ENCODE measurements at places on chromosomes 4 and X.

DNA sequence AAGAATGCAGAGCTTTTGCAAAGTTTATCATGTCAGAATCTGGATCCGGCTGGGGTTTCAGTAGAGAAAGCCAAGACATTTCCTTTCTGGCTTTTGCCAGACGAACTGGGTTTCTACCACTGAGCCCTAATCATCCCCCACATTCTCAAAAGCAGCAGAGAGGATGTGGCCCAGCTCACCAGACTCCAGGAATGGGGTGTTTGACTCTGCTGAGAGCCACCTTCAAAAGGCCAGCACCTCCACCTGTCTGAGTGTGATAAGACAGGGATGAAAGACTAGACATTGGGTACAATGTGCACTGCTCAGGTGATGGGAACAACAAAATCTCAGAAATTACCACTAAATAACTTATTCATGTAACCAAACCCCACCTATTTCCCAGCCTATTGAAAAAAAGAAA, 25.7 kb upstream of the CCKAR start:
- DNase-seq, result no peak

DNA sequence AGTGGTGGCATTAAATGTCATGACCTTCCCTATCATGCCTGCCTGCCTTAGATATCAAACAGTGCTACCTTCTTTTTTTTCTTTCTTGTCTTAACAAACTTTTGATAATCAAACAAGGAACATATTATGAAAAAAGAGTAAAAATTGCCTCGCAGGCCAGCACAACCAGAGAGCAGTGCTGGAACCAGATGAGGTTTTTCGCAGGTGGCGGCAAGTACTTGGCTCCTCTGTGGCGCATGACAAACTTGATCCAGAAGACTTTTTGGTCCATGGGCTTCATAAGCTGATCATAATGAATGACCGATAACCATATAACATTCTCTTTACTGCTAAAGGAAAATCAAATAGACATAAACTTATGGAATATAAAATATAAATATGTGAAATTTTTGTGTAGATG, 61.8 kb downstream of the UGT2B10 start:
- DNase-seq, result no peak

GRCh38 chrX:26922278-26922677, 540.9 kb downstream of the PPP4R3C start:
- DNase-seq, result no peak

- DNase-seq, result no peak
Observed at GRCh38 chr4:165927815-165928214, 54.8 kb downstream of the TLL1 start.

DNA sequence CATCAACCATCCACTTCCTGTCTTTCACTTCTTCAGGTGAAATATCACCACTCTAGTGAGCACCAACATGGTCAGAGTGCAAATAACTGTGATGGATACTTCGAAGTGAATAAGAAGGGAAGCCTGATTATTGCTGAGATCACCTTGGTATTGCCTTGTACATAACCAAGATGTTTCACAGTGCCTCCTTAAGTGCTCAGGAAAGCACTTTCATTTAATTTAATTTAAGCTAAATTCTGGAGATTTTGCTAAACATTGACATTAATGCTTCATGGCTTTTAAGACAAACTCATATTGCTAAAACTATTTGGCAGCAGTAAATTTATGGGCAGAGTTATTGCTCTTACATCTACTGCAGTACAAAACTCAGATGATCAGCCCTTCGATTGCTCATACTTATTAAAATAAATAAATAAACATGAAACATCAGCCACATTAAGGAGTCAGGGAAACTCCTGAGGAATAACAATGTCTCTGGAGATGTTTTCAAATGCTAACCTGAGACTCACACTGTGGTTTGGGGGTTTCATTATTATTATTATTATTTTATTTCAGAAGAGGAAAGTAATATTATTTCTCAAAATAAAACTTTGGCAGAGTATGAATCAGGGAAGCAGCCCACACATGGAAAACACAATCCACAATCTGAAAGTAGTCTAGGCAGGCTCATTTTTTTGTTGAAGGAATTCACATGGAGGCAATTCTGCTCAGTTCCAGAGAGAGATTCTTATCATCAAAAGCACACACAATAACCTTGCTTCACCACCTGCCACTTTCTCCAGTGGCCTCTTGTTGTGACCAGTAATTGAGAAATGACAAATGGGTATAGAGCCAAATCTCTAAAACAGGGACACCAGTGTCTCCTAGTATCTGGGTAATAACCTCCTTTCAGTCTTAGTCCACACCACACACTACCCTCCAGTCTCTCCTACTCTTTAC, 344.2 kb downstream of the MAPK10 start:
- DNase-seq, result no peak

DNA sequence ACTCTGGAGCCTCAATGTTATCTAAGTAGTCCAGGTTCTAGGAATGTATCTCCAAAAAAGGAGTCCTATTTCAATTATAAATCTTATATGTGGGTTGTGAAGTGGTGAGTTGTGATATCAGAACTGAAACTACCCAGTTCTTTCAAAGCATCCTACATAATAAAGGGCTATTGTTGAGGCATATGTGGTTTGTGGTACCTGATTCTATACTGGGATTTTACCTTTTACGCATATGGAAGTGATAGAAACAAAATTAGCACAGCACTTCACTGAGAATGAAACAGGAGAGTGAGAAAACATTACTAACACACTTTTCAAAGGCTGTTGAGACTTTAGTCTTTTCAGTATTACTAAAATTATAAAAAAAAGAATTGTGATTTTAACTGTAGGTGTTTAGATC, 417.7 kb upstream of the GALNT7 start:
- DNase-seq, result no peak

GRCh38 chrX:1587161-1587560, 4.2 kb upstream of the AKAP17A start:
- no peak for DNase-seq

- DNase-seq, result no peak
Observed at GRCh38 chrX:148928811-148929210, 428.4 kb downstream of the AFF2 start.

DNA sequence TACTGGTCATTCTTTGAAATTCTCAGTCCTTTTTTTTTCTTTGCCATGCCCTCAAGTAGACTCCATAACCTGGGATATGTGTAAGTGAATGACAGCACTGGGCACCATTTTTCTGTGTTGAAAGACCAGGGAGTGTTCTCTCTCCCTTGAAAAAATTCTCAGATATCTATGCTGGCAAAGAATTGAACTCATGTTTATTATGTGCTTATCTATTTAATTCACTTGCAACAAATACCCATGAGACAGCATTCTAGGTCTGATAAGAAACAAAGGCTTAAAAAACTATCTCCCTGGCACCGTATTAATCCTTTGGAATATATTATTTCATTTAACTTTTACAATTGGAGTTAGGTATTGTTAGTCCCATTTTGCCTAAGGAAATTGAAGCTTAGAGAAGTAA, 36.7 kb downstream of the LARP7 start:
- no peak for DNase-seq

- DNase-seq, result no peak
Observed at GRCh38 chr4:7104366-7105031, 36.6 kb upstream of the GRPEL1 start.

DNA sequence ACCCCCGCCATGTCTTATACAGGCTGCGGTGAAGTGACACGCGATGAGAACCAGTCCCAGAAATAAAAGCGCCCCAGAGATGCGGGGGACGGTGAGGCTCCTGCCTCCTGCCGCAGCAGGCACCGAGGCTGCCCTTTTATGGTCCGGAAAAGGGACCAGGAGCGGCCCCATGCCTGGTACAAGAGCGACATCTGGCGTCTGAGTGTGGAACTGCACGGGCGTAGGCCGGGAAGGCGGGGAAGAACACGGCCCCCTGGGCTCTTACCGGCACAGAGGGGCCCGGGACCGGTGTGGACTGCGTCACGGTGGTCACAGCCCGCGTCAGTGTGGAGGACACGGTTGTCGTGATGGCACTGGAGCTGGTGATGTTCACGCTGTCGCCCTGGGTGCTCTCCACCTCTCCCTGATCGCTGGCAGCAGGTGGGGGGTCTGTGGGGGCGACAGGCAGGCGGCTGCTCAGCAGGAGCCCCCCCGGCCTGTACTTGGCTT, 8.9 kb upstream of the RENBP start:
- peak; percentile 73 for DNase-seq

DNA sequence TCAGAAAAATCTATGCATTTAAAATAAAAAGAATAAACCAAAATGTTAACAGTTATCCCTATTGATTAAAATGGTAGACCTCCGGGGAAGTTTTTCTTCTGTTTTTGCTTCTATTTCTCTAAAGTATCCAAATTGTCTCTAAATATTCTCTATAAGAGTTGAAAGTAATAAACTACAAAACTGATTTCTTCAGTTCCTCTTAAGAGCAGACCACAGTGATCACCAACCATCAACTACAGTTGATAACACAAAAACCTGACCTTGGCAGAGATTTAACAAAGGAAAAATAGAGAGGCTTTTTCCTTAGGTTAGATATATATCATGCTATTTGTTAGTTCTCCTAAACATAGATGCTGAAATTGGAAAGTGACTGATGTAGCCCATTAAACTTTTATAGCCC, 27.3 kb downstream of the DDX60 start:
- no peak for DNase-seq

DNA sequence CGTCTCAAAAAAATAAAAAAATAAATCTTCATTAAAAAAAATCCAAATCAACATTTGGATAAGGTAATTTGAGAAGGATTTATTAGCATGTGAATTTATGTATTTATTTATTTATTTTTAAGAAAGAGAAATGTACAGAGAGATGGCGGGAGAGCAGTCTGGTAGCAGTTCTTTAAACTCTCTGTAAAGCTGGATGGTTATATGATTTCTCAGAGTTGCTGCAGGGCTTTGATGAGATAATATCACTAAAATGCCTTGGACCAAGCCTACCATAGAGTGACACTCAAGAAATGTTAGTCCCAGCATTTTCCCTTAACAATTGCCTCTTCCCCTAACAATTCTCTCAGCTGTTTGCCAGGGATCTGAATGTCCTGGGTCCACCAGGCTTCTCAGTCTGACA, 103.4 kb upstream of the LNX1 start:
- no peak for DNase-seq

DNA sequence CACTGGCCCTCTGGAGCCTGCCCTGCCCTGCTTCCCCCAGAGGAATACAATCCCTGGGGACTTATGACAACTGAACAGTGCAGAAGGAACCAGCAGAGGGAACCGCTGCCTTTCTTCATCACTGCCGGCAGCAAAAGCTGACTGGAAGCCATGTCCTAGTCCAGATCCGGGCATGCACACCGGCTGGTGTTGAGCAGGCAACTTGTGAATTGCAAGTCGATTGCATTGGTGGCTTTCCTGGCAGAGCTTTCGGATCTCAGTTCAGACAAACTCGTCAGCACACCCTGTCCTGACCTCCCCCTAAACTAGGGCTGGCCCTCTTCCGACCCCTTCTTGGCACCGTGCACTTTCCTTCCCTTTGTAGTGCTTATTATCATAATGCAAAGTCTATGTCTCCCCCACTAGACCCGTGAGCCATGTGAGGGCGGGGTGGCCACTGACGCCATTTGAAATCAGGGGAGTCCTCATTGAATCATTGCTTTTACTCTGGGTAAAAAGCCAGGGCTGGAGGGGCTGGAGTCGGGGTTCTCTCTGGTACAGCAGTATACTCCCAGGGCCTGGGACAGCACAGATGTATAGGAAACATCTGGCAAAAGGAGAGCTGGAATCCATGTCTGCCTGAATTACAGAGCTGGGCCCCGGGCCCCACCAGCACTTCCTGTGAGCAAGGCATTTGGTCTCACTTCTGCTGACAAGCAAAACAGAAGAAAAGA, 1.8 kb downstream of the ARHGAP4 start:
- peak; percentile 61 for DNase-seq

DNA sequence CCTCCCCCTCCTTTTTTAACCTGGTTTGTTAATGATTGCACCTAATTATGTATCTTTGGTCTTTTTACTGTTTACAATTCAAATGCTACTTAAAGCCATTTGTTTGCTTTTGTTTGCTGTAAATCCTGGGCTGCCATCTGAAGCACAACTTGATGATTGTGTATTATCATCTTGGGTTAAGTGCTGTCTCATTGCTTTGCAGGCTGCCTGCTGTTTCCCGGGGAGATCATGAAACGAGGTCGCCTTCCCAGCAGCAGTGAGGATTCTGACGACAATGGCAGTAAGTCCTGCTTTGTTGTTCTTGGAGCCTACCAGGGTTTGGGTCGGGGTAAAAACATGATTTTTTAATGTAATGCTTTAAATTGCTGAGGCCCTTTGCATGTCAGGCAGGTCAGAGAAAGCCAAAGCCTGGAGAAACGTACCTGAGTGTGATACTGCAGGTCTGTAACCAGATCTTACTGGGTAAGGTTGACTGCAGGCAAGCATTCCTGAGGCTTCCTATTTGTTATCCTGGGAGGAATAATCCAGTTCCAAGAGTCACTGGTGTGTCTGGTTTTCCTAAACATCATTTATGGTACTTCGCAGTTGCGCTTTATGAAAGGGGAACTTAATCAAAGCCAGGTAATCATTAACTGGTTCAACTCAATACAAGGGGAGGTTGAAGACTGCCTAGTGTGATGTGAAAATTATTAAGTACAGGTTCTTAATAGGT, 22.2 kb downstream of the JADE1 start:
- no peak for DNase-seq

DNA sequence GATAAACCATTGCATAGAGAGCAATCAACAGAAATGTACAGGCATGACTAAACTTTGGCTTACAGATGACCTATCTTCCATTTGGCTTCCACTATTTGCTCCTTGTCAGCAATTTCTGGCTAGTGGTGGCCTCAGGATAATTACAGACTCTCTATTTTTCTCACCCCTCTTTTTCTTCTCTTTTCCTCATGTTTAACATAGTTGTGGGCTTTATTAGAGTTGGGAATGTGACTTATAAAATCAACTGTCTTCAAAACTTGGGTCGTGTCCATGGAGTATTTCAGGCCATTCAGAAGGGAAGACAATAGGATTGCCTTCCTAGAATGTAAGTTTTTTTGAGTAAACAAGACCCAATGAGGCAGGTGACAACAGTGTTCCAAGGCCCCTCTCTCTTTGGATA, 236.2 kb downstream of the FRAS1 start:
- DNase-seq, result no peak

DNA sequence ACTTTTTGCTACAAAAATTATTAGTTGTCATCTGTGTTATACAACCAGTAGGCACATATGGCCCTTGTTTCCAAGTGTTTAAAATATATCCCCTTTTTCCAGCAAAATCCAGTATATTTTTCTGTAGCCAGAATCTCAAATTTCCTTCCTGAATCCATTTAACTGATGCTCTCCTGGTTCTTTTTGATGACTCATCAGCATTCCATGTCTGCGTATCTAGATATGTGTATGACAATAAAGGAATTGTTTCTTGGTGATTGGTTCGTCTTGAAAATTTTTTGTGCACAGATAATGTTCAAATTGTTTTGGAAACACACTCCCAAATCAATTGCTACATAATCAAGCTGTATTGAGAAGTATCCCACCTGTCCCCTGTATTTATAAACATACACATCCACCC, 98.3 kb downstream of the ITM2A start:
- no peak for DNase-seq

GRCh38 chr4:8238036-8238511, 31.5 kb upstream of the HTRA3 start:
- DNase-seq, result peak; percentile 46

GRCh38 chr4:114941503-114941902, 171.9 kb downstream of the NDST4 start:
- no peak for DNase-seq

- DNase-seq, result no peak
Observed at GRCh38 chr4:10054571-10055041, 33.3 kb upstream of the SLC2A9 start.

- DNase-seq, result no peak
Observed at GRCh38 chrX:45709381-45709780, 508.7 kb upstream of the DIPK2B start.

GRCh38 chrX:136708348-136708747, 60.4 kb downstream of the CD40LG start:
- DNase-seq, result no peak
